ENCODE measurements at places on chromosomes 7 and 10. TPM values are rescaled to one million over a fixed set of nuclear protein-coding genes. Genes with fewer than 3 reads are reported as not detected.

Gene SPDYE9
- not detected for total RNA-seq

Gene DTX2
- total RNA-seq, result 17.9 TPM

GRCh38 chr7:131235489-131236317 is 92.0 kb upstream of the MKLN1 start:
- peak; percentile 92 for DNase-seq
- H3K27me3 ChIP-seq, result no peaks in the 10 kb centered on the region
- peaks cover 32% of the 10 kb centered on the region for H3K4me1 ChIP-seq
- no peaks in the 10 kb centered on the region for H3K36me3 ChIP-seq
- H3K4me3 ChIP-seq, result no peak overlapping the region

- H3K27ac ChIP-seq, result no peak overlapping the region
- no peak for DNase-seq
- no peak overlapping the region for H3K4me3 ChIP-seq
- no peaks in the 10 kb centered on the region for H3K36me3 ChIP-seq
Observed at GRCh38 chr7:30934225-30934624, 22.6 kb downstream of the AQP1 start.

- no peak overlapping the region for H3K4me3 ChIP-seq
- H3K4me1 ChIP-seq, result no peaks in the 10 kb centered on the region
- no peaks in the 10 kb centered on the region for H3K36me3 ChIP-seq
- DNase-seq, result no peak
Observed at GRCh38 chr10:13950543-13950939, 363.8 kb downstream of the PRPF18 start.

- H3K27ac ChIP-seq, result no peak overlapping the region
- no peaks in the 10 kb centered on the region for H3K27me3 ChIP-seq
- H3K36me3 ChIP-seq, result no peaks in the 10 kb centered on the region
- H3K4me3 ChIP-seq, result no peak overlapping the region
- no peak for DNase-seq
Observed at GRCh38 chr10:8369666-8370065, 315.2 kb downstream of the GATA3 start.

GRCh38 chr7:115297656-115298055 is 375.8 kb downstream of the MDFIC start:
- no peaks in the 10 kb centered on the region for H3K4me1 ChIP-seq
- no peak for DNase-seq
- no peaks in the 10 kb centered on the region for H3K27me3 ChIP-seq
- H3K36me3 ChIP-seq, result no peaks in the 10 kb centered on the region
- H3K4me3 ChIP-seq, result no peak overlapping the region

GRCh38 chr7:105257338-105257737 is 131.4 kb downstream of the SRPK2 start:
- H3K4me3 ChIP-seq, result no peak overlapping the region
- no peak for DNase-seq
- peaks cover 3% of the 10 kb centered on the region for H3K4me1 ChIP-seq

DNA sequence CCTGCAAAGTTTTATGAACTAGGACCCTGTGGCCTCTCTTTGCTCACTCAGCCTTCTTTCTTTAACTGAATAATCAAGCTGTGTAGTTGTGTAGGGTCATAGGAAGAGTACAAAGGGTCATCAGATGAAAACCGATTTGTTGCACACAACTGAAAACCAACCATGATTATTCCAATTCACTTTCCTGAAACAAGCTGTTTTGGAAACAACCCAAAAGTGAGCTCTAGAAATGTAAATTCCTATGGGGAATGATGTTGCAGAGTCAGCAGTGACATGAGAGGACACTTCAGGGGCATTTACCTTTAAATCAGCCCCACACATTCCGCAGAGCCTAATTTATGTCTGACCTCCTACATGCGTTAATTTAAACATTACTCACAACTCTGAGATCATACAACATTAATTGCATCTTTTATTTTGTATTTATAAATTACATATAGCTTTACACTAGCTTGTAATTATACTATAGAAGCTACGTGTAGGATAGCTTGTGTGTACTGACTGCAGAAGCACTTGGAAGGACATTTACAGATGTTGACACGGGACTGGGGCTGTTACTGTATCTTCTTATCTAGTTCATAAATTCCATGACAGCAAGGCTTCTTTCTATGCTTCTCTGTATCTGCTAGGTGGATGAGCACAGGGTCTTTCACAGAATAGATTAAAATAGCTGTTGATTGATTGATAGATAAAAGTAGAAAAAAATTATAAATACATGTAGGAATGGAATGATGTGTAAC is 139.9 kb upstream of the AKR1E2 start:
- DNase-seq, result no peak
- H3K27me3 ChIP-seq, result no peaks in the 10 kb centered on the region
- H3K4me1 ChIP-seq, result no peaks in the 10 kb centered on the region
- no peak overlapping the region for H3K27ac ChIP-seq
- H3K4me3 ChIP-seq, result no peak overlapping the region
- H3K36me3 ChIP-seq, result no peaks in the 10 kb centered on the region

DNA sequence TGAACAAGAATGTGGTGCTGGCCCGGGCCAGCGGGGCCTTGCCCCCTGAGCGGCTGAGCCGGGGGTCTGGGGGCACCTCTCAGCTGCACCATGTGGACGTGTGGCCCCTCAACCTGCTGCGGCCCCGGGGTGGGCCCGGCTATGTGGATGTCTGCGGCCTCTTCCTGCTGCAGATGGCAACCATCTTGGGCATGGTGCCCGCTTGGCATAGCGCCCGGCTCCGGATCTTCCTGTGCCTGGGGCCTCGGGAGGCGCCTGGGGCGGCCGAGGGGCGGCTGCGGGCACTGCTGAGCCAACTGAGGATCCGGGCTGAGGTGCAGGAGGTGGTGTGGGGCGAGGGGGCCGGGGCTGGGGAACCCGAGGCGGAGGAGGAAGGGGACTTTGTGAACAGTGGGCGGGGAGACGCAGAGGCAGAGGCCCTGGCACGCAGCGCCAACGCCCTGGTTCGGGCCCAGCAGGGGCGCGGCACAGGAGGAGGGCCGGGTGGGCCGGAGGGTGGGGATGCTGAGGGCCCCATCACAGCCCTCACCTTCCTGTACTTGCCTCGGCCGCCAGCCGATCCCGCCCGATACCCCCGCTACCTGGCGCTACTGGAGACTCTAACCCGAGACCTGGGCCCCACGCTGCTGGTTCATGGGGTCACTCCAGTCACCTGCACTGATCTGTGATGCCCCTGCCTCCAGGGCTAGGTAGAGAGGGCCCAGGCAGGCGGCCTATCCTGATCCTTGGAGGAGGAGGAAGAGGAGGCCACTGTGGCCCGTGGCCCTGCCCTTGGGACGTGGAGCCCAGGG is 1.1 kb upstream of the TRIP6 start:
- H3K4me1 ChIP-seq, result peaks cover 17% of the 10 kb centered on the region
- peak overlapping the region; percentile 53 for H3K4me3 ChIP-seq
- DNase-seq, result no peak

DNA sequence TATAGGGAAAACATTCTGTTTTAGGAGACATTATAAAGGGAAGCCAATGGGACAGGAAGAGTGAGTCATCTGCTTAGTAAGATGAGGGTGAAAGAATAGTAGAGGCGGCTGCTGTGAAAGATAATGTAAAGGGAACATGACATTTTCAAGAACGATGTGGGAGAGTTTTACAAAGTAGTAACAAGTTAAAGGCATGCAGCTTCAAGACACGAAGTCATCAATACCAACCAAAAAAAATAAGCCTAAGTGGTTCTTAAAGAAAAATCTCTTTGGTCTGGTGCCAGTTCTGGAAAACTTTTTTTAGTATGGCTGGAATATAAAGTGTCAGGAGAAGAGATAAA is 6.1 kb downstream of the GSTO1 start:
- peaks cover 70% of the 10 kb centered on the region for H3K4me1 ChIP-seq
- H3K27ac ChIP-seq, result no peak overlapping the region
- no peaks in the 10 kb centered on the region for H3K27me3 ChIP-seq
- H3K36me3 ChIP-seq, result peaks cover 36% of the 10 kb centered on the region

- H3K4me3 ChIP-seq, result no peak overlapping the region
- no peaks in the 10 kb centered on the region for H3K4me1 ChIP-seq
- peaks cover 35% of the 10 kb centered on the region for H3K36me3 ChIP-seq
- no peak for DNase-seq
Observed at GRCh38 chr7:138564365-138564764, 104.3 kb downstream of the TRIM24 start.
